ENCODE measurements at places on chromosomes 12 and 14.
A peak's percentile ranks its signal among the peaks of the same experiment; 100 is the strongest.

- H3K36me3 ChIP-seq = peaks cover 4% of the 10 kb centered on the region
- peaks cover 10% of the 10 kb centered on the region for H3K4me1 ChIP-seq
- H3K27me3 ChIP-seq = peaks cover 15% of the 10 kb centered on the region
- H3K4me3 ChIP-seq = no peak overlapping the region
Observed at GRCh38 chr12:101564912-101565311, 29.9 kb upstream of the MYBPC1 start.

- no peak for DNase-seq
- peaks cover 8% of the 10 kb centered on the region for H3K4me1 ChIP-seq
- peak overlapping the region; percentile 99 for H3K4me3 ChIP-seq
- peaks cover 16% of the 10 kb centered on the region for H3K36me3 ChIP-seq
- H3K27ac ChIP-seq = peak overlapping the region; percentile 100
- H3K27me3 ChIP-seq = no peaks in the 10 kb centered on the region
Observed at GRCh38 chr12:122265476-122265875, 818 bp downstream of the VPS33A start.

DNA sequence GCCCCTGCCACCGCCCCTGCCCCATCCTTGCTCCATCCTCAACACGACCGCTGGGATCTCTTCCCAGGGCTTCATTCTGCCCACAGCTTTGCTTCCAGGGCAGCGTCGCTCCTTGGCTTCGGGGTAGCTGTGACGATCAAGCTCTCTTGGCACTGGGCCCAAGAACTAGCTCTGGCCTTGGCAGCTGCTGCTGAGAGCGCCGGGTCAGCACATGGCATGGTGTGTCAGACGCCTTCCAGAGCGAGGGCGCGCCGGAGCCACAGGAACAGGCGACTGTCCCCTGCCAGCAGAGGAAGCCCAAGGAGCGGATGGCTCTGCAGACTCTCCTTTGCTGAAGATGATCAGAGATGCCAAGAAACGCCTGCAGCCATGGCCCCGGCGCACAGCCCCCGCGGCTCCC lies 15.9 kb downstream of the RAB35 start:
- no peak overlapping the region for H3K4me3 ChIP-seq
- no peak overlapping the region for H3K27ac ChIP-seq
- peaks cover 44% of the 10 kb centered on the region for H3K36me3 ChIP-seq

GRCh38 chr12:22527999-22528398 lies 16.3 kb downstream of the C2CD5 start:
- DNase-seq = no peak
- H3K27ac ChIP-seq = no peak overlapping the region
- peaks cover 29% of the 10 kb centered on the region for H3K36me3 ChIP-seq
- H3K4me1 ChIP-seq = no peaks in the 10 kb centered on the region
- H3K27me3 ChIP-seq = no peaks in the 10 kb centered on the region

DNA sequence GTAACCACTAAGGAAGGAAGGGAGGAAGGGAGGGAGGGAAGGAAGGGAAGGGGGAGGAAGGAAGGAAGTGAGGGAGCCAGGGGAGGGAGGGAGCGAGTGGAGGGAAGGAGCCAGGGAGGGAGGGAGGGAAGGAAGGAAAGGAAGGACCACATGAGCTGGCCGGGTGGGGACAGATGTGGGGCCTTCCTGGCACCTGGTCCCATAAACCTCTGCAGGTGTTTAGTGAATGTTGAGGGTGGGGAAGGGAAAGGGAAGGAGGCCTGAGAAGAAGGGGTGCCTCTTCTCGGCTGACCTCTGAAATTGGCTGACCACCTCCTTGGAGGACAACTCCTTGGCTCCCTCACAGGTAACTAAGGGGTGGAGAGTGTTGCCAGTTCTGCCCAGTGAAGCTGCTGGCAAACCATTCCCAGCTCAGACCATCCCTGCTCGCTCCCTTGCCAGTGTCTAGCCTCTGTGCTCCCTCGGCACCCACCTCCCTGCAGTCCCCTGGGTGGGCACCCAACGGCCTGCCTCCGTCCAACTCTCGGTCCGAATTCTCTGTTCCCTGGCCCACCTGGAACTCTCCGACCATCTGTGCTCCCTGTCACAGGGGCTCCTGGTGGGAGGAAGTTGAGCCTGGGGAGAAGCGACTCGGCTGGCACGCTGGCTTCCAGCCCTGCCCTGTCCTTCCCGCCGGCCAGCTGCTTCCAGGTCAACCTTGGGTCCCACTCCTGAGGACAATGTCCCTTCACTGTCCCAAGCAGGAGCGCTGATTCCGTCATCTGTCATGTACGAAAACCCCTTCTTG lies 12.2 kb upstream of the PPP1R13B start:
- H3K4me3 ChIP-seq = no peak overlapping the region
- no peaks in the 10 kb centered on the region for H3K36me3 ChIP-seq
- H3K27ac ChIP-seq = no peak overlapping the region
- peaks cover 19% of the 10 kb centered on the region for H3K27me3 ChIP-seq
- H3K4me1 ChIP-seq = no peaks in the 10 kb centered on the region
- DNase-seq = no peak

- no peaks in the 10 kb centered on the region for H3K27me3 ChIP-seq
- no peak overlapping the region for H3K4me3 ChIP-seq
- no peak for DNase-seq
- no peaks in the 10 kb centered on the region for H3K4me1 ChIP-seq
- no peaks in the 10 kb centered on the region for H3K36me3 ChIP-seq
Observed at GRCh38 chr14:61803755-61804154, 41.5 kb downstream of the SNAPC1 start.

DNA sequence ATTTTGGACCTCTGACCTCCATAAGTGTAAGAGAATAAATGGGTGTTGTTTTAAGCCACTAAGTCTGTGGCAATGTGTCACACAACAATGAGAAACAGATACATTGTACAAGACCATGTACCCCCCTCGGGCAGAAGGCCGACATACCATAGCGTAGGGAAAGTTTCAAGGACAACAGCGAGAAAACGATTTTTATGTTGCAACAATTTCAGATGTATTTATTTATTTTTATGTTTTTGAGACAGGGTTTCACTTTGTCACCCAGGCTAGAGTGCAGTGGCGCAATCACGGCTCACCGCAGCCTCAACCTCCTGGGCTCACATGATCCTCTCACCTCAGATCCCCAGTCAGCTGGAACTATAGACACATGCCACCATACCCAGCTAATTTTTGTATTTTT lies 136.4 kb upstream of the NCOR2 start:
- peaks cover 3% of the 10 kb centered on the region for H3K36me3 ChIP-seq
- no peak overlapping the region for H3K4me3 ChIP-seq
- no peaks in the 10 kb centered on the region for H3K4me1 ChIP-seq
- DNase-seq = no peak

DNA sequence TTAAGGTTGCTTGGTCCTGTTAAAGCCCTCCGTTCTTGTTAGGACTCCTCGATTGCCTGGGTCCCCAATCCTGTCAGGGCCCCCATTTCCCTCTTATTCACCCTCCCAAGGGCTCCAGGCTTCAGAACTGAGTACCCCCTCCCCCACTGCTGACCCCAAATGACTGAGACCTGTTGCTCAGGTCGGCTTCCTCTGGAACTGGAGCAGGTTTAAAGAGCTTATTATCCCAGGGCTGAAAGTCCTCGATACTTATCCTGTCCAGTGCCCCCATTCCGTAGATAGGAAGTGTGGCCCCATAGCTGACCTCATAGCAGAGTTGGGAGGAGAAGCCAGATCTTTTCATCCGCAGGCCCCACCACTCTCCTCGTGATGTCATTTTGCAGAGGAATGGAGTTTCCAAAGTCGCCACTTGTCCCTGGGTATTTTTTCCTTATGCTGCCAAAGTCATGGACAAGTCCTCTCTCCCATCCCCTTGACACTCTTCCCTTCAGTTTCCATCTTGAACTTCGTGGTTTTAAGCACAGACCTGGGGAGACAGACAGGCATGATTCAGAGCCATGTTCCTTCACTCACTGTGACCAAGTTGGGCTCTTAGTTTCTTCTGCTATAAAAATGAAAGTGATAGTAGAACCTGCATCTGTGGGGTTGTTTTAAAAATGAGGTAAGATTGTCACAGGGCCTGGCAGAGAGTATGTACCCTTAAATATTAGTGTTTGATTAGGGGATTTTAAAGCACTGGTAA lies 1.2 kb downstream of the USP30 start:
- peaks cover 14% of the 10 kb centered on the region for H3K4me1 ChIP-seq
- H3K36me3 ChIP-seq = peaks cover 4% of the 10 kb centered on the region
- peak overlapping the region; percentile 96 for H3K27ac ChIP-seq

- no peak for DNase-seq
- peaks cover 9% of the 10 kb centered on the region for H3K36me3 ChIP-seq
- H3K27me3 ChIP-seq = no peaks in the 10 kb centered on the region
- H3K4me3 ChIP-seq = no peak overlapping the region
- no peak overlapping the region for H3K27ac ChIP-seq
Observed at GRCh38 chr14:20711685-20712084, 23.1 kb downstream of the ANG start.

DNA sequence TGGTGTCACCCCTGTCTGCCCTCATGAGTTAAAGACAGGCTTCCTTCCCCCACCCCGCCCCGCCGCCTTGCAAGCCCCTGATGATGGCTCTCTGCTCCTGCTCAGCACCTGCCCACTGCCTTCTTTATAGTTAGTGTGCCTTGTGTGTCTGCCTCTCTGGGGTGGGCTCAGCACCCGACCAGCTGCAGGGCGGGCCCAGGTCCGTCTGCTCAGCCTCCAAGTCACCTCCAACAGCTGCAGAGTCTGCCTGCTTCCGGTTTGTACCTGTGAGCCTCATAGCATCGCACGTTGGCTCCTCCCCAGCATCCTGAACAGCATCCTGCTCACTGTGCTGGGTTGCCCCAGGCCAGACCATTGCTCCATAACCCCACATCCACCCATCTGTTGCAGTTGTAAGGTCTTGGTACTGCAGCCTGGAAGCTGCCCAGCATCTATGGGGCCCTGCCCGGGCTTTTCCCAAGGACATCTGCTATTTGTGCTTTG lies 3.5 kb downstream of the TGFB3 start:
- H3K27ac ChIP-seq = peak overlapping the region; percentile 76
- peaks cover 36% of the 10 kb centered on the region for H3K4me1 ChIP-seq
- DNase-seq = no peak
- H3K27me3 ChIP-seq = no peaks in the 10 kb centered on the region

DNA sequence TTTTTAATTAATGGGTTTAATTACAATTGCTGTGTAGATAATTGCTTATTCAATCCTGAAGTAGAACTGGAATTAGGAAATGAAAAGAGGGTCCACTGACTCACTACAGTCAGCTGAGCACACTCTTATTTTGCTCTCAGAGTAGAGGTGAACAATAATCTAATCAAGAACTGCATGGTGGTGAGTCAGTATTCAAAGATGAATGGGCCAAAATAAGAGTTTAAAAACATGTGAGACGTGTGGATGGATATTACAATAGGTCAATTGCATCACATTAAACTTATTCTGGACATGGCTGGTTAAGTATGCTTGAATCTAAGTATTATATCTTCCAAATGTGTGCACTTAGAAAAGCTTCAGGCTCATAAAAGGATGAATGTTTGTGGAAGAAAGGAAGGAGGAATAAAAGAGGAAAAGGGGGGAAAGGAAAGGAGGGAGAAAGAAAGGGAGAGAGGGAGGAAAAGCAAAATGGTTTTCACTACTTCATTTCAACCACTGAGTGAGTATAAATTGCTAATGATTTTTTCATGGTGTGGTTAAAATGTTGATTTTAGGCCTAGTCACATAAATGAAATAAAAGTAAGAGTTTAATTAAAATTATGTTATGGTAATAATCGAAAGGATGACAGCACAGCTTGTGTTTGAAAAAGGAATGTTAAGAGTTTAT lies 27.0 kb upstream of the EEA1 start:
- no peak overlapping the region for H3K27ac ChIP-seq
- peaks cover 37% of the 10 kb centered on the region for H3K36me3 ChIP-seq
- peaks cover 10% of the 10 kb centered on the region for H3K4me1 ChIP-seq
- H3K4me3 ChIP-seq = no peak overlapping the region
- no peak for DNase-seq

DNA sequence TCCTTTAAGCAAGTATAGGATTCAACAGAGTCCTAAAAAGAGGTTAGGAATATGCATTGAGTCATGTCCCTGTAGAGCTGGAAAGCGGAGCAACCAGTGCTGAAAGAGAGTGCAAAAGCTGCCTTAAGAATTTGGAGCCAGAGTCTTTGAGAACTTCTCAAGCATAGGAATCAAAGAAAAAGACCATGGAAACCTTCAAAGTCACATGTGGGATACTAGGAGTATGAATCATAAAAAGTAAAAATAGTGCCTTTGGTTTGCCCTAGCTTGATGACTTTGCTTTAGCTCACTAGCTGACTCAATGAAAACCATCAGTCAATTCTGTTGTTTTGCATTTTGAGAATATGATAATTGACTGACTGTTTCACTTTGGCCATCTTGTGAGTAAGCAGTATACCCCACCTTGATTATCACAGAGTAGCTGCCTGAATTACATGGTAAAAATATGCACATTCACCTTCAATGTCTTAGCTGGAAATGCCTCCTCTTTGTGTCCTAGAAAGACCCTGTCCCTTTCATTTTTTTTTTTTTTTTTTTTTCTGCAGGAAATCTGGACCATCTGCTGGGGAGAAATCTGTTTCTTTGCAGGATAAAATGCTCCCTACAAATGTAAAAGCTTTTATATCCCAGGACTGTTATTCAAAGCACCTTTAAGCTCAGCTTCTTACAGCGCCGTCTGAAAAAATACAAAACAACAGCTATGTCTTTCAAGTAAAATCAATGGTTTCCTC lies 248.6 kb upstream of the KRR1 start:
- no peak overlapping the region for H3K4me3 ChIP-seq
- no peak for DNase-seq
- H3K27me3 ChIP-seq = peaks cover 4% of the 10 kb centered on the region

DNA sequence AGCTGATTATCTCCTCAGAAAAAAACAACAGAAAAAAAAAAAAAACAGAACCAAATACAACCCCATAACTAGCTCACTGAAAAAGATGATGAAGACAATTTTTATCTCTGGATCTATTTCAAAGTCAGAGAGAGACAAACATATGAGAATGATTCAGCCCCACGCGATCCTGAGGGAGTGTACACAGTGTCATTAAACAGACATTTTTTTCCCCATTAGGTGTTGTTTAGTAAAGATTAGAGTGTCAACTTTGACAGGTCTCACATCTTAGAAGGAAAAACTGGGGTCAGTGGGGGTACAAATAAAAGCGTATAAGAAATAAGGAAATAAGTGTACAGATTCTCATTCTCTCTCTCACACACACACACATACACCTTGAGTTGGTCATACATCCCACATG lies 635.4 kb downstream of the NRXN3 start:
- H3K36me3 ChIP-seq = no peaks in the 10 kb centered on the region
- no peak overlapping the region for H3K27ac ChIP-seq
- no peak overlapping the region for H3K4me3 ChIP-seq
- no peaks in the 10 kb centered on the region for H3K27me3 ChIP-seq
- no peaks in the 10 kb centered on the region for H3K4me1 ChIP-seq
- no peak for DNase-seq

GRCh38 chr12:116421785-116422538 lies 137.2 kb upstream of the MAP1LC3B2 start:
- no peaks in the 10 kb centered on the region for H3K27me3 ChIP-seq
- peaks cover 5% of the 10 kb centered on the region for H3K36me3 ChIP-seq
- H3K4me1 ChIP-seq = no peaks in the 10 kb centered on the region
- H3K27ac ChIP-seq = no peak overlapping the region
- no peak overlapping the region for H3K4me3 ChIP-seq

- no peak for DNase-seq
- H3K4me3 ChIP-seq = peak overlapping the region; percentile 99
- H3K27ac ChIP-seq = peak overlapping the region; percentile 99
- no peaks in the 10 kb centered on the region for H3K27me3 ChIP-seq
- H3K4me1 ChIP-seq = peaks cover 48% of the 10 kb centered on the region
Observed at GRCh38 chr14:75521415-75522199, 662 bp upstream of the BATF start.

Data from stimulated activated naive B cell treated with anti-CD40 and anti-IgM and Interleukin-4, amounts not matched to agents 10 μg/mL and 1 μg/mL and 100 μg/mL, for 72 hours (primary cell).